Activated T-helper 1 cell treated with anti-CD3 and anti-CD28 coated beads, Interleukin-2, amount 50 U/mL, for 16 hours (primary cell): ENCODE measurements at places on chromosomes 3 and 15.

- no peak for DNase-seq
These were observed 149.5 kb downstream of the RYR3 start for GRCh38 chr15:33460166-33460805.

DNA sequence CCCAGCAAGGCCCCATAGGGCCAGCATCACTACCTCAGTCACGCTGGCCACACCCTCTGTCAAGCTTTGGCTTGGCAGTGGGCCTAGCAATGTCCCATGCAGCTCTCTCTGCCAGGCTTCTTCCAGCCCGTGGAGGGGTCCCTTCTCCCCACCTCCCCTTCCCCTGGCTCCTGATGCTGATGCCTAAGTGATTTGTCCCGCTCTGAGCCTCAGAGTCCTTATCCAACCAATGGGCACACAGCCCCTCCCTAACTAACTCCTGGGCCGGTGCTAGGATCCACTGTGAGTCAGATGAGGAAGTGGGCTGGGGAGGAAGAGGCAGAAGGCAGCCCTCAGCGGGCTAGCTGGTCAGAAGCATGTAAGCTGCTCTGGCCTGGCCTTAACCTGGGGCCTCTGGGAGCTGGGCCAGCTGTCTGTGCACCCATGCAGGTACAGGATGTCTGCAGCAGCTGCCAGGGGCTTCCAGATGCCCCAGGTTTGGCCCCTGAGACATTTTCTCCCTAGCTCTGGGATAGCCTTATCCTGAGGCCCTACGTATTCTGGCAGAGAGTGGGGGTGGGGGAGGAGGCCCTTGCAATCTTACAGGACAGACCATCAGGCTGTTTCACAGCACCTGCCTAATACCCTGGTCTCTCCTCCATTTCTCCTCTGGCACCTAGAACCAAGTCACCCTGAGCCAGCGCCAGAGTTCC lies 740 bp upstream of the ZBTB47 start:
- DNase-seq, result no peak

DNA sequence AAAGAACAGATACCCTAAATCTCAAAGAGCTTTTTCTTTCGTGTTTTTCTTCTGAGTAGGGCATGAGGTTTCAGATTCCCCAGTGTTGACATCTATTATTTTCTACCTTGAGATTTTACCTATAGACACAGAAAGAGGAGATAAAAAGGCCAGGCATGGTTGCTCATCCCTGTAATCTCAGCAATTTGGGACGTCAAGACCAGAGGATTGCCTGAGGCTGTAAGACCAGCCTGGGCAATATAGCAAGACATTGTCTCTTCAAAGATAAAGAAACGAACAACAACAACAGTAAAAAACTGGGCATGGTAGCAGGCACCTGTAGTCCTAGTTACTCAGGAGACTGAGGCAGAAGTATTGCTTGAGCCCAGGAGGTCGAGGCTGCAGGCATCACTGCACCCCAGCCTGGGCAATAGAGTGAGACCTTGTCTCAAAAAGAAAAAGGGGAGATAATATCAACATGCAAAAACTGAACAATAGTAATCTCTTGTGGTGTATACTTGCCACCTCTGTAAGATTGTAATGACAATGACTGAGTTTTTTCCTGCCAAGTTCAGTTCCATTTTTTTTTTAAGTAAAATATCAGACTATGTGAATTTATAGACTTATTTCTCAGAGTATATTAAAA lies 71.3 kb downstream of the MBNL1 start:
- no peak for DNase-seq

GRCh38 chr15:43169888-43170287 lies 15.3 kb upstream of the CCNDBP1 start:
- no peak for DNase-seq

- DNase-seq, result no peak
These were observed 10.6 kb downstream of the XXYLT1 start for GRCh38 chr3:195260280-195260905.

- DNase-seq, result no peak
These were observed 297.9 kb downstream of the FHIT start for GRCh38 chr3:60953351-60953750.
